ENCODE measurements at places on chromosomes 12 and 14.

DNA sequence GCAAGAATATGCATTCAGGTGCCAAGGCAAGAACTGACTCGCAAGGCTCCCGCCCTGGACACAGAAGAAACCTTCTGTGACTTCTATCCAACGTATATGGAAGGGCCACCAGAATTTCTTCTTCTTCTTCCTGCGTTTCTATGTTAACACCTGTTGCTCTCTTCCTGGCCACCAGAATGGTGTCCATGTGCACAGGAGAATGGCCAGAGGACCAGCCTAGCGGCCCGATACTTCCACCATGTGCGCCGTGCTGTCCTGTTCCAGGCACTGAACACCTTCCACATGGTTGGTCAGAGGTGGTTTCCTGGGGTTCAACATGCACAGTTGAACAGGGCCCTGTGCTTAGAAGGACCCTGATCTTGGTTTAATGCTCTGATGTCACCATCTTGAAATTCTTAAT lies 455.8 kb downstream of the BCL11B start:
- no peak for DNase-seq

- no peak for DNase-seq
Measured at GRCh38 chr12:110436231-110436630, 13.9 kb downstream of the ARPC3 start.

- no peak for DNase-seq
Measured at GRCh38 chr12:14723763-14724162, 27.4 kb upstream of the GUCY2C start.

GRCh38 chr12:113783811-113784210 lies 182.3 kb downstream of the RBM19 start:
- DNase-seq = no peak

- peak; percentile 62 for DNase-seq
Measured at GRCh38 chr12:111444925-111445725, 39.4 kb downstream of the SH2B3 start.

GRCh38 chr12:28824849-28825248 lies 324.2 kb upstream of the FAR2 start:
- DNase-seq = no peak

- DNase-seq = no peak
Measured at GRCh38 chr14:73718418-73719251, 4.5 kb upstream of the PNMA1 start.

GRCh38 chr12:132520421-132521199 lies 30.7 kb downstream of the FBRSL1 start:
- no peak for DNase-seq

- DNase-seq = no peak
Measured at GRCh38 chr12:3034067-3034750, 43.0 kb upstream of the TSPAN9 start.

- DNase-seq = no peak
Measured at GRCh38 chr14:30283822-30284446, 275.0 kb upstream of the G2E3 start.

- no peak for DNase-seq
Measured at GRCh38 chr12:6313326-6313940, 3.0 kb downstream of the PLEKHG6 start.

DNA sequence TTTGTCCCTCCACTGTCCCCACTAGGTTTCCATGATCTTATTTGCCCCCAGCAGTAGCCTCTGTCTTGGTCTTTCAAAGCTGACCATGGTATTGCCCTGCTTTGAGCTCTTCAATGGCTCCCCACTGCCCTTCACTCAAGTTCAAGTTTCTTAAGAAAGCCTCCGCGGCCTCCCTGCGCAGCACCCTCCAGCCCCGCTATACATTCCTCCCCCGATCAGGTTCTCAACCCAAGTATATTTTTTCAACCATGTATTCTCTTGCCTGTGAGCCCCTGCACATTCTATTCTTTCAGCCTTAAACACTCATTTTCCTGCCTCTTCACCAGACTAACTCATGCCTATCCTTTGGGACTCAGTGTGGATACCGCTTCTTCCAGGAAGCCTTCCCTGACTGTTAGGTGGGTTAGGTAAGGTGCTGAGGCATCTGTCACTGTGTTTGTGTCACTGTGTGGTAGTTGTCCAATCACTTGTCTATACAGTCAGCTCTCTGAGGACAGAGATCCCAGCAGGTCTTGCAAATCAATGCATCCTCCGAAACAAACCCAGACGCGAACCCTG lies 4.3 kb downstream of the FAIM2 start:
- DNase-seq = no peak

- DNase-seq = no peak
Measured at GRCh38 chr12:93616584-93617101, 44.2 kb downstream of the SOCS2 start.

DNA sequence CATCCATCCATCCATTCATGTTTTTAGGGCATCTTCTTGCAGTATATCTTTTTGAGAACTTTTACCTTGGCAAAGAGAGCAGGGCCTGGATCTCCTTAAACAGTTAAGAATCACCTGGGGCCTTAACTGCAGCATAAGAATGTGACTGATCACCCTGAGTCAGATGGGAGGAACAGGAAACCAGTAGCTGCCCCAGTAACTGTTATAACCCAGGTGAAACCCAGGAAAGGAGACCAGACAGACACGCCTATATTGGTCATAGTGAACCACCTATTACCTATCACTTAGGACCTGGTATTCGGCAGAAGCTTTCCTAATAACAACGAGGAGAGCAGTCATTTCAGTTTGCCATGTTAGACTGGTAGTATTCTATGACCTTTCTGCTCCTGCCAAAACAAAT lies 43.4 kb upstream of the NR2C1 start:
- no peak for DNase-seq

DNA sequence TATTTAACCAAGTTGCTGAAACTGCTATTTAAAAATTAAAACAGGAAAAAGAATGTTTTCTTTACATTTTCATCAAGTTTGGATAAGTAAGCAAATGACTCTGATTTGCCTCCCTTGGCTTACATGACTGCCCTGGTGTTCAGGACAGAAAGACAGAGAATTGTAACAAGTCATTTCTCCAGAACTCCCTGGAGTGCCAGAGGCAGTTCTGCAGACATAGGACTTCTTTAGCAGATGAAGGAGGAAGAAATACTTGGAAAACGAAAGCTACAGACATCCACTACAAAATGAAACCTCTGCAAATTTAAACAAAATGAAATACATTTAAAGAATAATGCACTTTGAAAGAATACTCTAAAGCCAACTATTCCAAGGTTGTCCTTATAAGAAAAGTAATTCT lies 253.9 kb downstream of the LRFN5 start:
- no peak for DNase-seq

GRCh38 chr12:53601296-53601847 lies 24.8 kb downstream of the ATF7 start:
- no peak for DNase-seq

GRCh38 chr14:69980457-69981425 lies 101.5 kb downstream of the SMOC1 start:
- no peak for DNase-seq

GRCh38 chr12:47745485-47746041 lies 13.1 kb downstream of the RAPGEF3 start:
- DNase-seq = no peak

- DNase-seq = no peak
Measured at GRCh38 chr14:25014440-25014839, 35.5 kb downstream of the STXBP6 start.

GRCh38 chr12:107319533-107320032 lies 226.2 kb upstream of the CRY1 start:
- no peak for DNase-seq

GRCh38 chr14:102077382-102077709 lies 9.5 kb downstream of the HSP90AA1 start:
- DNase-seq = no peak

- no peak for DNase-seq
Measured at GRCh38 chr14:86333493-86333892, 803.5 kb downstream of the FLRT2 start.

GRCh38 chr12:65606008-65606766 lies 218.1 kb upstream of the HMGA2 start:
- DNase-seq = no peak
